ENCODE measurements at places on chromosomes 7 and 10. TPM values are rescaled to one million over a fixed set of nuclear protein-coding genes. Genes with fewer than 3 reads are reported as not detected.

STOX1 gene
- 0.22 TPM for total RNA-seq

ANKRD26 gene
- total RNA-seq, result 7.2 TPM

CYP3A4 gene
- total RNA-seq, result not detected

AQP1 gene
- 0.39 TPM for total RNA-seq

TMEM176A gene
- not detected for total RNA-seq

SLC35G1 gene
- 2.0 TPM for total RNA-seq

SNX8 gene
- total RNA-seq, result 14.9 TPM

PRKCQ gene
- total RNA-seq, result 0.11 TPM

FAM25G gene
- 9.0 TPM for total RNA-seq

COPG2 gene
- 63.9 TPM for total RNA-seq

NOS3 gene
- 14.1 TPM for total RNA-seq

TBL2 gene
- 84.8 TPM for total RNA-seq

EGFR gene
- 125 TPM for total RNA-seq

KIF11 gene
- 6.3 TPM for total RNA-seq

AS3MT gene
- total RNA-seq, result 2.4 TPM

TPK1 gene
- 2.7 TPM for total RNA-seq

MAT1A gene
- total RNA-seq, result not detected

ICA1 gene
- 9.2 TPM for total RNA-seq

C10orf53 gene
- total RNA-seq, result not detected

PNLIPRP1 gene
- total RNA-seq, result not detected

PGAM2 gene
- not detected for total RNA-seq

CXCL12 gene
- total RNA-seq, result 0.79 TPM

PTN gene
- total RNA-seq, result 0.33 TPM

KIAA1217 gene
- 60.5 TPM for total RNA-seq

NUDT1 gene
- 7.1 TPM for total RNA-seq

NKX2-3 gene
- total RNA-seq, result not detected

BTBD16 gene
- total RNA-seq, result not detected

PRPS1L1 gene
- not detected for total RNA-seq

SFTPA1 gene
- total RNA-seq, result not detected

RP9 gene
- 5.9 TPM for total RNA-seq

Measured in placental epithelial cell (primary cell).